ENCODE measurements at places on chromosomes 5 and 9.

GRCh38 chr5:83101514-83101913 lies 24.2 kb downstream of the XRCC4 start:
- DNase-seq: no peak

- DNase-seq: no peak
Measured at GRCh38 chr5:173327948-173328843, at the start of gene STC2. Gene STC2, minus strand, starts transcription at chr5:173328414. Its CDS starts 221 bp downstream, at chr5:173328193.

GRCh38 chr9:83334320-83334719 lies 203.9 kb downstream of the FRMD3 start:
- DNase-seq: peak; percentile 31

- DNase-seq: no peak
Measured at GRCh38 chr5:121189342-121190305, 662.1 kb upstream of the FTMT start.

GRCh38 chr5:84393969-84394368 lies 9.3 kb upstream of the EDIL3 start:
- DNase-seq: no peak

- no peak for DNase-seq
Measured at GRCh38 chr5:53087171-53087570, 22.4 kb downstream of the MOCS2 start.

DNA sequence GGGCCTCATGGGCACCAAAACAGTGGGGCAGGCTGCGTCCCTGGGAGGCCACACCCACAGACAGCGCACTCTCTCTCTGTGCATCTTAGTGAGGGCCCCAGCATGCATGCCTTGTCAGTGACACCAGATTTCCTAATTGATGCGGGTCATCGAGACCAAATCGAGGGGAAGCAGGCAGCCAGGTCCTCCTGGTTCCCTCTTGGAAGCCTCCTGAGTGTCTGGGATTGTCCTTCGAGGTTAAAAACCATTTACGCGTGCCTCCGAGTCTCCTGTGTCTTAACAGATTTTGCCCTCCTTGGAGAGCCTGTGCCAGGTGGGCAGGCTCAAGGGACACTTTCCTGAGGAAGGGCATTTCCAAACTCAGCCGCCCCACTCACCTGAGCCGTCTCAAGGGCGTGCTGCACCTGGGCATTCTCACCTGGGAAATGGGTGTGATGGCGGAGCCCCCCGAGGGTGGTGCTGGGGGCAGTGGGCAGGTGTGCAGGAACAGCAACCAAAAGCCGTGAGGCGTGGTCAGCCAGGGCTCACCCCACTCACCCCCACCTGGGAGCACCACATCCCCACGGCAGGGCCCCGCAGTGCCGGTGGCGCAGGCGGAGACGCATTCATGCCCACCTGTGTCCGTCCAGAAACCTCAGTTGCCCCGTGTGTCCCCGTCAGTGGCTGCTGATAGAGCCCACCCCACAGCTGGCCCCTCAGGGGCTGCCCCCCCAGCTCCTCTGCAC lies 2.7 kb downstream of the SLC6A19 start:
- no peak for DNase-seq

DNA sequence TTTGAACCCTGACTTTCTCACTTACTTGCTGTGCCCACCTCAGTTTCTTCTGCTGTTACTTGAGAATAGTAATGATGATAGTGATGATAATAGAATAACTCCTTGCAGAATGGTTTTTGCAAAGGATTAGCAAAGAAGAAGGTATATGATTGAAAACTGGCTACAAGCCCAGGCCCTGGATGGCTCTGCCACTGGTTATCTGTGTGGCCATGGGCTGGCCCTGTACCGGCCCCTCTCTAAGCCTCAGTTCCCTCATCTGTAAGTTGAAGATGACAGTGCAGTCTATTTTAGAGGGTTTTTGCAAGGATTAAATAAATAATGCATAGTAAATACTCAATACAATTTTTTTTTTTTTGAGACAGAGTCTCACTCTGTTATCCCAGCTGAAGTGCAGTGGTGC lies 6.2 kb downstream of the TTLL11 start:
- no peak for DNase-seq

GRCh38 chr9:83070261-83070660 lies 7.3 kb upstream of the RASEF start:
- no peak for DNase-seq

DNA sequence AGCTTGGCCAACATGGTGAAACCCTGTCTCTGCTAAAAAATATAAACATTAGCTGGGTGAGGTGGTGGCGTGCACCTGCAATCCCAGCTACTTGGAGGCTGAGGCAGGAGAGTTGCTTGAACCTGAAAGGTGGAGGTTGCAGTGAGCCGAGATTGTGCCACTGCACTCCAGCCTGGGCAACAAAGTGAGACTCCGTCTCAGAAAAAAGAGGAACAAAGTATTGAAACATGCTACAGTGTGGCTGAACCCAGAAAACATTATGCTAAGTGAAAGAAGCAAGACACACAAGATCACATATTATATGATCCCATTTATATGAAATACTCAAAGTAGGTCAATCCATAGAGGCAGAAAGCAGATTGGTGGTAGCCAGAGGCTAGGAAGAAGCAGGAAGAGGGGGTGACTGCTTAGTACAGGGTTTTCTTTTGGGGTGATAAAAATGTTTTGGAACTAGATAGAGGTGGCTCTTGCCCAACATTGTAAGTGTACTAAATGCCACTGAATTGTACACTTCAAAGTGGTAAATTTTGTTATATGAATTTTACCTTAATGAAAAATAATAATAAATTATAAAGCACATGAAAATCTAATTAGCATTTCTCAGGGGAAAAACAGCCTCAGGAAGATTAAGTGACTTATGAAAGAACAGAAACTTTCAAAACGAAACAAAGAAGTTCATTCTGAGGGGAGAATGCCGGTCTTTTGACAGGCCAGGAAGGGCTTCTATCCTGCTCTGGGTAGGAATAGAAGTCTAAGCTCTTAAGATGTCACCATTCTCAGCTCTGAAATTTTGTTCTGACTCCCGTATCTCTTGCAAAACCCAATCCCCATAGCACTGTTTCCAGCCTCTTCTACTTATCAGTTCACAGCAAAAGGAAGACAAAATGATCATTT lies 161.1 kb upstream of the TBCA start:
- no peak for DNase-seq

DNA sequence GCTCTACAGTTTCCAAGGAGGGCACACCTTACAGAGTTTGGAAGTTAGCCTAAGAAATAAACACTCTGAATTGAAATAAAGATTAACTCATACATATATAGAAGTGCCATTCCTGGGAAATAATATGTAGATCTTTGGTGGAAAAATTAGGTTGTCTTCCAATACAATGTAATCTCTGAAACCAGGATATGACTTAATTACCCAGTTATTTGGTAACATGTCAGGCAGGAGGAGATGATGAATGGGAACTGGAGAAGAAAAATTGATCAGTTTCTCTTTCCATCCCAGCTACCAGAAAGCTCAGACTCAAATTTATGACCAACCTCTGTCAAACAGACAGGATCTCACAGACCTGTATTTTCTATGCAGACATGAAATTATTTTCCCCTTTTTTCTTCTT lies 215.2 kb upstream of the SNX2 start:
- DNase-seq: no peak

DNA sequence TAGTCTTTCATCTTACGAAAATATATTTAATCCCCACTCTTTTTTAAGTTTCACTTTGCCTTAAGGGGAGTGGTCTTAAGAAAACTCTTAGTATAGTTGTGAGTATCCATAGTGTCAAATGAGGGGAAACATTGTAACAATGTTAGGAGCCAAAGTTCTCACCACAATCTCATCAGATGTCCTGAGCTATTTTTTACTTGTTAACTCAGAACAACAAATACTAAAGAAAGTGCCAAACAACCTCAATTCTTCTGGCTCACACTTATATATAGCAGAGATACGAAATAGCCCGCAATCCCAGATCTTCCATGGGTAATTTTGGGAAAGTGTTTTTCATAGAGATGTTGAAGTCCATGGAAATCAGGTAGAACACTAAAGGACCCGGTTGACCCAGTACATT lies 194.0 kb upstream of the DMRT1 start:
- no peak for DNase-seq

DNA sequence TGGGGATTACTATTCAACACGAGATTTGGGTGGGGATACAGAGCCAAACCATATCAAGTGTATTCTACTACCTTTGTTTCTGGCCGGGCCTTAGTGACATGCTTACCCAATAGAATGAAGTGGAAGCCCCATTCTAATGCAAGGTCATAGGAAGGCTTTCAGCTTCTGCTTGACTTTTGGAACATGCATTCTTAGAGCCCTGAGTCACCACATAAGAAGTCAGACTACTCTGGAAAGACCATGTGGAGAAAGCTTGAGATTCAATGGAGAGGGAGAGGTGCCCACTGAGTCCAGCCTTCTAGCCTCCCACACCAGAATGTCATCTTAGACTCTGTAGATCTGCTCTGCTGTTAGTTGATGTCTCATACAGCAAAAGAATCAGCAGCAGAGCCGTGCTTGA lies 155.7 kb upstream of the FBN2 start:
- no peak for DNase-seq

GRCh38 chr5:86127696-86128095 lies 490.0 kb upstream of the COX7C start:
- DNase-seq: no peak

GRCh38 chr5:88824141-88824540 lies 58.8 kb downstream of the MEF2C start:
- DNase-seq: no peak

- peak; percentile 45 for DNase-seq
Measured at GRCh38 chr9:94603259-94604160, 9.9 kb upstream of the FBP2 start.

- no peak for DNase-seq
Measured at GRCh38 chr9:16680541-16680940, 189.9 kb downstream of the BNC2 start.

DNA sequence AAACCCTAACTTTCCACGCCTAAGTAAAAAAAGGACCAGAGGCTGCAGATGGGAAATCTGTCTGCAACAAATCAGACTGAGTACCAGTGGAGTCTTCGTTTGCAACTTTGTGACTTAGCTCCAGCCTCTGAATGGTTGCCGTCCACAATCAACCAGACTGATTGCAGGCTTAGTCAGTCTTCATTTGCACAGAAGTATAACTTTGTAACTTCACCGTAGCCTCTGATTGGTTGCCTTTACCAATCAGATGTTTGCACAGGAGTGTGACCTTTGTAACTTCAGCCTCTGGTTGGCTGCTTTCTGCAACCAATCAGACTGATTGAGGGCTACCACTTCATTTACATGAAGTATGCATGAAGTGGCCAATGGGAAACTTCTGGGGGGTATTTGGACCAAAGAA lies 53.7 kb downstream of the TGFBR1 start:
- DNase-seq: no peak

DNA sequence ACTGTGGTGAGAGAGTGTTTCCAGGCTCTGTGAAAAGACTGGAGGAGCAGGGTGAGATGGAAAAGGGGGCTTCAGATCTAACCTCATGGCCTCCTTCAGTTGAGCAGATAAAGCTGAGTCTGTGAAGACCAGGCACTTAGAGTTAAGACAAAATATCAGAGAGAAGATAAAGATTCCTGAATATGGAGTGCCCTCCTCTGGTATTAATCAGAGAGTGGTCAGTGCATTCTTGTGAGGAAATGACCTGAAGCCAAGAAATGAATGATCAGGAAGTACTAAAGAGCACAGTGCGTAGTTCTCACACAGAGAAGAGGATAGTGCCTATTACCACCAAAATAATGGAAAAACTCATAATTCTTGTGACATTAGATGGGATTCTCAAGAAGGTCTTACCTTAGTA lies 1417.0 kb upstream of the ACO1 start:
- no peak for DNase-seq

GRCh38 chr5:86979811-86980411 lies 287.8 kb upstream of the RASA1 start:
- DNase-seq: no peak

DNA sequence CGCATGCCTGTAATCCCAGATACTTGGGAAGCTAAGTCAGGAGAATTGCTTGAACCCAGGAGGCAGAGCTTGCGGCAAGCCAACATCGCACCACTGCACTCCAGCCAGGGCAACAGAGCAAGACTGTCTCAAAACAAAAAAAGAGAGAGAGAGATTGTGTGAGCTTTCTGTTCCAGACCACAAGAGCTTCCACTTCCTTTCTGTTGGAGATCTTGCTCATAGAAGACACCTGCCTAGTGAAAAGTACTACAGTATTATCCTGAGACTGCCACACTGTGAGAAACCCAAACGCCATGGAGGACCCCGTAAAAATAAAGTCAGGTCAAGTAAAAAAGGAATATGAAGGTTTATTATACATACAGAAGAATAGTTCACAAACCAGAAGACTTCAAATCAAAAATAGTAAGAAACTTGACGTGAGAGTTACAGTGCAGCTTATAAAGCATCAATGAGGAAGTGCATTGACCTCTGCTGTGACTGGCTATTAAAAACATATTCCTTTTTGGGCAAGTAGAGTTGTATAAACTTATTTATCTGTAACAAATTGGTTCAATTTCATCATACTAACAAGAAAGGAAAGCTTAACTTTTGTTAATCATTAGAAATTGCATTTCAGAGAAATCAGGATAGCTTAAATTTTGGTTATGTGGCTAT lies 4.3 kb upstream of the EMB start:
- no peak for DNase-seq

GRCh38 chr5:24215114-24215513 lies 429.7 kb downstream of the CDH10 start:
- DNase-seq: no peak

DNA sequence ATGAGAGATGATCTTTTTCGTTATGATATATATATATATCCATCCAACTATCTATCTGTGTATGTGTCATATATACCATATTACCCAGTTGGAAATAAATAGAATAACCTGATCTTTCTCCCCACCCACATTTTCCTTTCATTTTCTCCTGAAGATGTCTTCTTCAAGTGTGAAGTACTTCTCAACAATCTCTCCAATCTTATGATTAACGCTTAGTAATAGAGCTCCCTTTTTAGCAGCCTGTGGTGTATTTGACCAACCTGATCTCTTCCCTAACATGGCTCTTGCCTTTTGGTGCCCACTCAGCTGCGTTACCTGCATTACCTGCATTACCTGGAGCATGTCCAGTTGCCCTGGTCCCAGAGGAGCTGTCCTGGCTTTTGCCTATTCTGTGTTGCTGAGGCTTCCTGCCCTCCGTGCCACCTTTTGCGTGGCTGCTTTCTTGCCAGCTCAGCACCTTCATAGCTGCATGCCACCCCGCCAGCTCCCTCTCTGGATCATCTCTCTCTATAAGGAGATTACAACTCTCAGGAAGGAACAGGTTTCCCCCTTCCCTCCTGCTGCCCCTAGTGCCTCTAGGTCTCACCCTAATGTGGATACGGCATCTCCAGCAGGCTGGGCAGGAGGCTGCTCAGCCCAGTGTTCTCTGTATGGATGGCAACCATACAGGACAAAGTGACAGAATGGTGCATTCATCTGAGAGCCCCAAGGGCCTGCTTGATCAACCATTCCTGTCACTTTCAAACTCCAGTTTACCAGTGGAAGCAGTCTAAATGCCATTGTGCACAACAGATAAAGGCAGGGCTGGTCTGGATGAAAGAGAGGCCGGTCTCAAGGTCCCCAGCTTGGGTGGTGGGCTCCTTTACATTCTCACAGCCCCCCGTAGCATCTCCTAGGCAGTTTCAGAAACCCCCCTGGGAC lies 126.7 kb downstream of the GADD45G start:
- DNase-seq: no peak

- no peak for DNase-seq
Measured at GRCh38 chr9:136714893-136715274, 2.5 kb downstream of the DIPK1B start.

- DNase-seq: no peak
Measured at GRCh38 chr9:26471261-26471660, 421.3 kb downstream of the CAAP1 start.

GRCh38 chr5:77957-78804 lies 13.8 kb upstream of the PLEKHG4B start:
- no peak for DNase-seq

All from T-helper 1 cell (primary cell).